ENCODE measurements at places on chromosomes 16 and 17.

- DNase-seq, result no peak
Observed at GRCh38 chr16:89000207-89000959, 23.4 kb upstream of the CBFA2T3 start.

DNA sequence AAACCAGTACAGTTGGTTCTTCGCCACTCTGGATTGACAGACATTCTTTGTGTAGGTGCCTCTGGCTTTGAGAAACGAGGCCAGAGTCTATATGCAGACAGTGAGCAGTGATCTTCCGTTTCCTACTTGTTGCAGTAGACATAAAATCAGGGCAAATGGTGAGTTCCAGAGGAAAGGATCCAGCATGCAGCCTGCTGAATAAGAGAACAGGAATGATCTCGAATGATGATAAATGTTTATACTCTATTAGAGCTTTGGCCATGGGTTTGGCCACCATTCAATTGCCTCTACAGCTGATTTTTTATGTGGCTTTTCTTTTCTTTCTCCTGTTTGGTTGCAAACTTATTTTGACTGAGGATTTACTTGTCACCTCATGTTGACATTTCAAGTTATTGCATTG lies 286.7 kb downstream of the IRX3 start:
- no peak for DNase-seq

- DNase-seq, result no peak
Observed at GRCh38 chr16:77998350-77999023, 23.9 kb upstream of the CLEC3A start.

DNA sequence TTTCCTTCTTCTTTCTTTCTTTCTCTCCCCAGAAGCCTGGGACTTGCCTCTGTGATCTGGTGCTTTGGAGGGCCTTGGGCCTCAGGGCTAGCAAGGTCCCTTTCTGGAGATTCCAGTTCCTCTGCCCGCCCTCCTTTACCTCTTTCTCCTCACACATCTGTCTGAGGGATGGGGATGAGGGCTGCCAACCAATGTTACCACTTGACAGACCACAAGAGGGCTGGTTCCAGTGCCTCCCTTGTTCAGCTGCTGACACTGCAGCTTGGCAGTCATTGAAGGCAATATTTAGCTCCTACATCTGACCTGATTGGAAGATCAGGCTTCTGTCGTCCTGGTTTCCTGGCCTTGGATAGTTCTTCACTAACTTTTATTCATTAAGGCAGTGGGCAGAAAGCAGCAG lies 3.6 kb upstream of the ZNF652 start:
- no peak for DNase-seq

GRCh38 chr16:64469906-64470702 lies 651.8 kb downstream of the CDH11 start:
- no peak for DNase-seq

DNA sequence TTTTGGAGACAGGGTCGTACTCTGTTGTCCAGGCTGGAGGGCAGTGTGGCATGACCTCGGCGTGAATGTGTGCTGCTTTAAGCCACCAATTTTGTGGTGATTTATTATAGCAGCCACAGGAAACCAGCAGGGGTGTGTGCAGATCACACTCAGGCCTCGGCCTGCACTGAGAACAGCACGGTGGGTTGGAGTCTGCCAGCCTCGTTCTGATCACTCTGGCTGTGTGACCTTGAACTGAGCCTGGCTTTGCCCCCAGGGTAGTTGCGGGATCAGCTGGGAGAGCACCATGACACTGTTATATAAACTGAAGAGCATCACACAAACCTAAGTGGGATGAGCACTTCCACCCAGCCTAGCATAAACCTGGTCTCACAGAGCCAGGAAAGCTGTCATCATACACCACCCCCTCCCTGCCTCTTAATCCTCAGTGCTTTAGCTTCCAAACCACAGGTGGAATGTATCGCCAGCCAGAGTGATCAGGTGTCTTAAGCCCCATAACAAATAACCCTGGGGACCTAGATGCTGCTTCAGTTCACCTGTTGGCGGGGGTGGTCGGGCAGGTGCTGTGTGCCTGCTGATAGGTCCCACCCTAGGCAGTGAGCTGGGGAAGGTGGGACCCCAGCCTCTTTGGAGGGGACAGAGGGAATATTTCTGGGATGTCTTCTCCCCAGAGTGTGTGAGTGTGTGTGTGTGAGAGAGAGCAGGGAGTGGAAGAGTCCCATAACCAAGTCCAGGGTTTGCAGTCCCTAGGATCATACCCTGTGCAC lies 28.6 kb upstream of the NDRG4 start:
- DNase-seq, result no peak

- DNase-seq, result no peak
Observed at GRCh38 chr17:82029391-82029790, 2.1 kb upstream of the RAC3 start.

DNA sequence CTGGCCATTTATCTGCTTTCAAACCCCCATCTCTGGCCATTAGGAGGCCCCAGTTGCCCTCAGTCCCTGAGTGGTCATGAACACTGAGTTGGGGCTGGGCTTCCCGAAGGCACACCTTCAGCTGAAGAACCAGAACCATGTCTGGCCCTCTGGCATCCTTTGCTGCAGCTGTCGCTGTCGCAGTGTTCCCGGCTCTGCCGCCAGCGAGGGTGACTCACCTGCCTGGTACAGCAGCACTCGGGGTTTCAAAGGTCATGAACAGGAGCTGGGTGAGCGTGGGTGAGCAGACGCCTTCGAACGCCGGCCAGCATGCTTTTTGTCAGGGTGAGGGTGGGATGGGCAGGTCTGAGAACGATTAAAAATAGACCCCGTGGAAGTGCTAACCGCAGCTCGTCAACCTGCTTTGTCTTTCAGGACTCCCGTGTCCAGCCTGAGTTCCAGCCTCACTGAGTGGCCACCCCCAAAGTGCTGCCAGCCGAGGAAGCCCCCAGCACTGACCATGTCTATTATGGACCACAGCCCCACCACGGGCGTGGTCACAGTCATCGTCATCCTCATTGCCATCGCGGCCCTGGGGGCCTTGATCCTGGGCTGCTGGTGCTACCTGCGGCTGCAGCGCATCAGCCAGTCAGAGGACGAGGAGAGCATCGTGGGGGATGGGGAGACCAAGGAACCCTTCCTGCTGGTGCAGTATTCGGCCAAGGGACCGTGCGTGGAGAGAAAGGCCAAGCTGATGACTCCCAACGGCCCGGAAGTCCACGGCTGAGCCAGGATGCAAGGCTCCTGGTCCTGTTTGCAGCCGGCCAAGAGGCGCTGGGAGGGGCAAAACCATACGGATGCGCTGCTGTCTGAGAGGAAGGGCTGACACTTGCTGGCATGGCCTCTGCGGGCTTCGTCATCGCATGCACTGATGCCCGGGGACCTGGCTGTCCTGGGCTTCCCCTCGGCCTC lies 7.6 kb downstream of the SNN start:
- DNase-seq, result no peak

All from lower lobe of right lung (tissue), 2 donors.